ENCODE measurements at places on chromosomes 3 and 15.
A peak's percentile ranks its signal among the peaks of the same experiment; 100 is the strongest.

GRCh38 chr15:70062321-70062956 lies 35.3 kb downstream of the TLE3 start:
- DNase-seq = peak; percentile 94

DNA sequence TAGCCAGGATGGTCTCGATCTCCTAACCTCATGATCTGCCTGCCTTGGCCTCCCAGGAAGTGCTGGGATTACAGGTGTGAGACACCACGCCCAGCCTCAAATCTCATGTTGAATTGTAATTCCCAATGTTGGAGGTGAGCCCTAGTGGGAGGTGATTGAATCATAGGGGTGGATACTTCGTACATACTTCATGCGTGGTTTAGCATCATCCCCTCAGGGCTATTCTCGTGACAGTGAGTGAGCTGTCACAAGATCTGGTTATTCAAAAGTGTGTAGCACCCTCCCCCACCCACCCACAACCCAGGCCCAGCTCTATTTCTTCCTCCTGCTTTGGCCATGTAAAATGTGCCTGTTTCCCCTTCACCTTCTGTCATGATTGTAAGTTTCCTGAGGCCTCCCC lies 236.9 kb upstream of the IL12A start:
- DNase-seq = no peak

- DNase-seq = no peak
These were observed 20.3 kb downstream of the ACAA1 start for GRCh38 chr3:38116471-38117162.

DNA sequence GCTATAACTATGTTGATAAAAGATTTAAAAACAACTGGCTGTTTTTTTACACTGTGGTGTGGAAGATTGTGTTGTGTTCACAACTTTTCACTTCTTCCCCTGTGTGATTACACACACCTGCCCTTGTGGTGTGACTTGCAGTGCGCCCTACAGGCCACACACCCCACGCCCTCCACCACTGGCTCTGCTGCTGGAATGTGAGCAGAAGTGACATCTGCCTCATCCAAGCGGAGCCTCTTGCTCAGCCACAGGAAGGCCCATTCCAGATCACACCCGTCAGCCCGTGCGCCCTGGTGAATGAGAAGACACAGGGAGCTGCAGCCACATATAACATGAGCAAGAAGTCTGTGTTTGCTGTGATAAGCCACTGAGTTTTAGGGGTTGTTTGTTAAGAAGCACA lies 7.0 kb downstream of the CCR2 start:
- DNase-seq = no peak

DNA sequence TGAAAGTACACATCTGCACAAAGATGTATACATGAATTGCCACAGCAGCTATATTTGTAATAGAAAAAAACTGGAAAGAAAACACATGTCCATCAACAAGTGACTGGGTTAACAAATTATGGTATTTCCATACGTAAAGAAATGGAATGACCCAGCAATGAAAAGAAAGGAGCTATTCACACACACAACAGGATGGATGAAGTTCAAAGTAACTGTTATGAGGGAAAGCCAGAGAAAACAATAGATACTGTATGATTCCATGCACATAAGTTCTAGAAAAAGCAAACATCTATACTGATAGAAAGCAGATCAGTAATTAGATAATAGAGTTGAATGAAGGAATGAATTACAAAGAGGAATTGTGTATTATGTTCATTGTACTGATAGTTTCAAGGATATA lies 152.0 kb downstream of the SCAPER start:
- no peak for DNase-seq

GRCh38 chr15:91032919-91033803 lies 10.8 kb upstream of the VPS33B start:
- no peak for DNase-seq

GRCh38 chr15:52765785-52766184 lies 24.4 kb downstream of the ONECUT1 start:
- DNase-seq = no peak
